HT1080 (cell line): ENCODE measurements at places on chromosomes 6 and 20.
A peak's percentile ranks its signal among the peaks of the same experiment; 100 is the strongest.

- DNase-seq: no peak
Observed at GRCh38 chr6:159249128-159249527, 79.9 kb downstream of the FNDC1 start.

- no peak for DNase-seq
Observed at GRCh38 chr6:109372130-109372529, 10.1 kb downstream of the CD164 start.

DNA sequence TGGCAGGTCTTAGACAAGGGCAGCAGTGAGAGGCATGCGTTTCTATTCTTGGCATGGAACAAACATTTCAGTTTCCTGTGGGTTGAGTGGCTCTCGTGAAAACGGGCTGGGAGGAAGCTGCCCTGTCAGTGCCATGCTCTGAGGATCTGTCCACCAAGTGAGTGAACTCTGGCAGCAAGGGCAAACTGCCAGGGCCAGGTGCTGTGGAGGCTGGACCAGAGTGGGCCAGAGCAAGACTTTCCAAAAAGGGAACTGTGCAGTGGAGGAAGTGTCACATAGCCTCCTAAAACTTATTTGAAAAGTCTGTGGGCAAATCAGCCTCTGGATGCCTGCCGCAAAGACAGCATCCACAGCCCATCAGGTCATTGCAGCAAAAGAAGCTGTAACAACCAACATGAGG is 44.2 kb upstream of the TAB2 start:
- no peak for DNase-seq

GRCh38 chr20:24732599-24732998 is 216.5 kb upstream of the CST7 start:
- no peak for DNase-seq

- DNase-seq: peak; percentile 62
Observed at GRCh38 chr6:157221049-157221816, 102.1 kb downstream of the TMEM242 start.

DNA sequence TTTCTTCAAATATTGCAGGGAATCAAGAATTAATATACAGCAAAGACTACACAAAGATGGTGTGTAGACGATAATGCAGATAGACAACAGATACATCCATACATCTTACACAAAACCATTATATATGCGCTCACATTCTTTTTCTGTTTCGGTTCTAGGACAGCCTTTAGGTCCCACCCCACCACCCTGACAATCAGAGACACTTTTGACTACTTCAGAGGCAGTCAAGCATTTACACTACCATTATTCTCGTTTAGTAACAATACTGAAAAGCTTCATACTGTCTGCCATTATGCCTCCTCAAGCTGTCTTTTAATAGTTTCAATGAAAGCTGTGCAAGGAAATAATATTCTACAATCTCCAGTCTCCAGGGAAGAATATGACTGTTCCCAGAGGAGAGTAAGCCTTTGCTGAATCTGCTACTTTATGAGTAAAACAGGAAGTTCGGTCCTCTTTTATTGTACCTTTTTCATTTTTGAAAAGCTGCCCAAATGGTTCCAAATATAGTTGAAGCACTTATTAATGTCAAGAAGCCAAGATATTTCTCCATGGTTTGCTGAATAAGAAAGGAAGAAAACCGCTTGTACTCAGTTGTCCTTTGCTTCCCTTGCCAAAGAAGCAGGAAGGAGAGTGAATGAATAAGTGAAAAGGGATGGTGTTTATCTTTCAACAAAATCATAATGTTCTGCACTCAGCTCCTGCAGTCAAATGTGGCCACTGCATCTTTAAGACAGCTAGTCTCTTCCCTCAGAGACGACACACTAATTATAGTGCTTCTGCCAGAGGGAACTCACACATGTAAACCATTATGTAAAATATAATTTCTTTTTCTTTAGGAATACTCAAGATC is 468.3 kb downstream of the CDC5L start:
- DNase-seq: no peak

DNA sequence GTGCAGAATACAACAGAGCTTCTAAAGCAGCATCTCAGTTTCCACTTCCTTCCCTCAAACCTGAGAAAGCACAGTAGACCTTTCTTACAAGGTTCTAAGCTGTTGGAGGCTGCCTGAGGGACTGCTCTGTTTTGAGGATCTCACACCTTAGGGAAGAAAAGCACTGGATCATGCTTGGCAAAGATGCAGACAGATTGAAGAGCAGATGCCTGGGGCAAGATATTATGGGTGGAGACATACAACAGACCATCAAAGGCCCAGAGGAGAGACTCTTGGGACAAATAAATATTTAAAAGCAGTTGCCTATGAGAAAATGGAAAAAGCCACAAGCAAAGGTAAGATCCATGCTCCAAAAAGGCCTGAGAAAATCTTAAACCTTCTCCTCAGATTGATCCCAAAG is 6.2 kb downstream of the ZNF337 start:
- DNase-seq: no peak

- peak; percentile 57 for DNase-seq
Observed at GRCh38 chr6:153966001-153966400, 73.0 kb upstream of the OPRM1 start.

GRCh38 chr6:43996618-43997344 is 130.5 kb downstream of the MRPL14 start:
- no peak for DNase-seq

DNA sequence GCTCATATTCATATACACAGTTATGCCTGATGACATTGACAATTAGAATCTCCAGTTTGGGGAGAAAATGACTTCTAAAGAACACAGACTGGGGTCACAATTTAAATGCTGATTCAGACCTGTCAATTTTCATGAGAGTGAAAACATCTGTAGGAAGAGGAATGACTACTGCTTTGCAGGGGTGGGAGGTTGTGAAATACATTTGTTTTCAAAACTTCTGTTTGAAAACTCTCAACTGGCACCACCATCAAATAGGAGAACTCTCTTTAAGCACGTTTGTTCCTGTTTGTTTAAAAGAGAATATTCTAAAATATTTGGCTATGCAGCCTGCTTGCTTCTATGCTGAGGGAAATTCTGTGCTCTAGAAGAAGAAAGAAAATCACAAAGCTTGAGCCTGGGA is 50.8 kb upstream of the ADGRF5 start:
- DNase-seq: no peak

- no peak for DNase-seq
Observed at GRCh38 chr20:1909097-1909496, 13.9 kb downstream of the SIRPA start.

DNA sequence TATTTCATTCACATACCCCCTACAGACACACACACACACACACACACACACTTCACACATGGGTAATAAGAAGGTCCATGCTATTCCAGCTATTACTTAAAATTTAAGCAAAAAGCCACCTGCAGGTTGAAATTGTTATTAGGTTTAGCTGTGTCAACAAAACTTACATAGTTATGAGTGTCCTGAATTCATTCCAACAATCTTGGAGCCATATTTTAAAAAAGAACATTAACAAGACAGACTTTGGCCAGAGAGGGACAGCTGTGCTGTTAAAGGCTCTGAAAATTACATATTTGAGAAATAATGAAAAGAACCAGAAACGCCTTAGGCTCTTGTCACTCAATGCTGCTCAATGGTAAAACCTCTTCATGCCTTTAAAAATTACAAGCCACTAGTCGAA is 455.3 kb downstream of the EPM2A start:
- no peak for DNase-seq

GRCh38 chr6:44775121-44775520 is 387.6 kb downstream of the CDC5L start:
- DNase-seq: no peak

DNA sequence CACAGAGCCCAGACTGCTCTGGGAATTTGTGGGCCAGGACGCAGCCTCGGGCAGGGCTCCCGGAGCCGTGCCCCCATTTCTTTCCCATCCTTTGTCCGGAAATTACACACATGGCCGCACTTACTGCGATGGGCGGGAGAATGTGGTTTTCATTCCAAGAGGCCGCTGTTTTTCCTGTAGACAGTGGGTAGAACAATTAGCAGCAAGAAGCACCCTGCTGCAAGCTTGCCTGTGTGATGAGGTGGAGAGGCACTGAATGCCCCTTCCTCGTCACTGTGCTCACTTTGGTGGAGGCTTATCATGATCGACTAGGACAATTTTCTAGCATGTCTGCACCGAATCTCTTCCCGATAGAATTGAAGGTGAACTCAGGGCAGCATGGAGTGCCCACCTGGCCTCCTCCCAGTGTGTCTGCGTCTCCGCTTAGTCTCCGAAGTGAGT is 102.8 kb downstream of the DACT2 start:
- DNase-seq: peak; percentile 21

DNA sequence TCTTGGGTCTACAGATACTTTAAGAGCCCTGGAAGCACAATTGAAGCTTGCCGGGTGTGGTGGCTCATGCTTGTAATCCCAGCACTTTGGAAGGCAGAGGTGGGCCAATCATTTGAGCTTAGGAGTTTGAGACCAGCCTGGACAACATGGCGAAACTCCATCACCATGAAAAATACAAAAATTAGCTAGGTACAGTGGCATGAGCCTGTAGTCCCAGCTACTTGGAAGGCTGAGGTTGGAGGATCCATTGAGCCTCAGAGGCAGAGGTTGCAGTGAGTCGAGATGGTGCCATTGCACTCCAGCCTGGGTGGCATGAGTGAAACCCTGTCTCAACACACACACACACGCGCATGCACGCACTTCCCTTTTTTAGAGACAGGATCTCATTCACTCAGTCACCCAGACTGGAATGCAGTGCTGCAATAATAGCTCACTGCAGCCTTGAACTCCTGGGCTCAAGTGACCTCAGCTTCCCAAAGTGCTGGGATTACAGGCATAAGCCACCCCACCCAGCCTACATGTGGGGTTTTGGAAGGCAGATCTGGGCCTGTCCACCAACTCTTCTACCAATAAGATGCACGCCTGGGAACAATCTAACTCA is 182.5 kb upstream of the JARID2 start:
- DNase-seq: peak; percentile 15

DNA sequence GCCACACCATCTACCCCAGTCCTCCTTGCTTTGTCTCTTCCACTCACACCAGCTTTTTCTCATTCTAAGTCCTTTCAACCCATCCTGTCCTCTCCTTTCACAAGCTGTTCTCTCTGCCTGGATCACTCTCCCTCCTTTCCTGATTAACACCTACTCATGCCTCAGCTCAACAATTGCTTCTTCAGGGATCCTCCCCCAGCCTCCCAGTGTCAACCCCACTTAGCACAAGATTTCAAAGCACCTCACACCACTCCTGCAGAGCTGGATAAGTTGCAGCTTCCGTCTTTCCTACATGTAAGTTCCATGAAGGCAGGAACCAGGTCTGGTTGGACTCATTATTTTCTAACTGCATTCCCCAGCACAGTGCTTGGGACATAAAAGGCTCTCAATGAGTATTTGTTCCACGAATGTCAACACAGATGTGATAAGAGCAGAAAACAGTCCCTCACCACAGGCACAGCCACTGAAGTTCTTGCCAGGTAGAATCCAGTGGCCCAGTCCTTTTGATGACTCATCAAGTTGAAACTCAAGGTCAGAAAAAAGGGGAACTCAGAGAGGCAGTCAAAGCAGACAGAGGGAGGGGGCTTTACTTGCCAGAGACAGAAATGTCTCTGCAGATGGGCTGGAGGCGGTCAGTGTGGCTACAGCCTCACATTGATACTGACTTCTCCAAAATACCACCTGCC is 193.4 kb upstream of the PRDM1 start:
- peak; percentile 34 for DNase-seq

DNA sequence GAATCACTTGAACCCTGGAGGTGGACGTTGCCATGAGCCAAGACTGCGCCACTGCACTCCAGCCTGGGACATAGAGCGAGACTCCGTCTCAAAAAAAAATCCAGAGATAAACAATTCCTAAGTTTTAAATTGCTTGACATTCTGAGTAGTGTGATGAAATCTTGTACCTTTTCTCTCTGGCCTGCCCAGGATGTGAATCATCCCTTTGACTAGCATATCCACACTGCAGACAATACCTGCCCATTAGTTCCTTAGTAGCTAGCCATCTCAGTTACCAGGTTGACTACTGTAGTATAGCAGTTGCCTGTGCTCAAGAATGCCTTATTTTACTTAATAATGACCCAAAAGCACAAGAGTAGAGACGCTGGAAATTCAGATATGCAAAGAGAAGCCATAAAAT is 2.8 kb downstream of the ZFP57 start:
- DNase-seq: peak; percentile 32

DNA sequence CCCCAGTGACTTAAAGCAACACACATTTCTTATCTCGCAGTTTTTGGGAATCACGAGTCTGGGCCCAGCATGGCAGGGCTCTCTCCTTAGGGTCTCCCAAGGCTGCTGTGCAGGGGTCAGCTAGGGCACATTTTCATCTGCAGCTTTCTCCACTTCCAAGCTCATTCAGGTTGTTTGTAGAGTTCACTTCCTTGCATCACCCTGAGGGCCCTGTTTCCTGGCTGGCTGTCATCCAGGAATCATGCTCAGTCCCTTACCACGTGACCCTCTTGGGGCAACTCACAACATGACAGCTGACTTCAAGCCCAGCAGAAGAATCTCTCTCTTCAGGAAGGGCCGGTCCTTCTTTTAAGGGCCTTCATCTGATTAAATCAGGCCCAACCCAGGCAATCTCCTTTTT is 21.3 kb downstream of the SNAP25 start:
- peak; percentile 60 for DNase-seq

DNA sequence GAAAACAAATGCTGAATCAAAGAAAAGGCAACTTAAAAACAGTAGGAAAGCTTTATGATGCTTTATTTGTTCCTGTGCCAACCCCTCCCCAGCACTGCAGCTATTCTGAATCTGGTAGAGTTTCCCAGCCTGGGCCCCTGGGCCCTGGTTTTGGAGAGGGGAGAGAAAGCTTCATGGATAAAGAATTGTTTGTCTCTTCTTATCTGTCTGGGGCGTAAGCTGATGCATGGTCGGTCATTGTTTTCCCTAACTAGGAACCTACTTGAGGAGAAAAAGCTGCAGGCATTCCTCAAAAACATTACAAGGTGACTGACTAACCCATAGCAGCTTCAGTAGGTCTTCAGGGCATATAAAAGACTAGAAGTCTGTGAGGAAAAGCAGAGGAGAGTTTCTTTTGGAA is 758.1 kb upstream of the EPHA7 start:
- DNase-seq: no peak

- no peak for DNase-seq
Observed at GRCh38 chr6:35224720-35225119, 11.0 kb downstream of the SCUBE3 start.

DNA sequence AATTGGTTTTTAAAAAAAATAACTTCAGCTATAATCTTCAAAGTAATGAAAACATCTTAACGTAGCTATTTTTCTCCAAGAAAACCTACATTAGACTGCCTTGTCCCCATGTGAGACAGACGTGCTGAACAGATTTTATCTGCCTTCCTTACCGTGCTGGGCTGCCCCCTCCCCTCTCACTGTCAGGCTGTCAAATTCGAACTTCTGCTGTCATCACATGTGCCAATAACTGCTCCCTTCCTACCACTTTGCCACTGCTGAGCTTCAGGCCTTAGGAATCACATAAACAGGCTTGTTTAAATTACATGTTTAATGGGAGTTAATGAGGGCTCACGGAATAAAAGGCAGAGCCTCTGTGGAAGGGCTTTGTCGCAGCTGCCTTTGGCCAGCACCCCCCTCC is 77.0 kb upstream of the NHSL1 start:
- no peak for DNase-seq
